Stimulated activated CD4-positive, alpha-beta T cell treated with anti-CD3 and anti-CD28 coated beads, TNF-alpha, amount 100 ng/mL, for 24 hours (primary cell): ENCODE measurements at places on chromosomes 2 and 18.

DNA sequence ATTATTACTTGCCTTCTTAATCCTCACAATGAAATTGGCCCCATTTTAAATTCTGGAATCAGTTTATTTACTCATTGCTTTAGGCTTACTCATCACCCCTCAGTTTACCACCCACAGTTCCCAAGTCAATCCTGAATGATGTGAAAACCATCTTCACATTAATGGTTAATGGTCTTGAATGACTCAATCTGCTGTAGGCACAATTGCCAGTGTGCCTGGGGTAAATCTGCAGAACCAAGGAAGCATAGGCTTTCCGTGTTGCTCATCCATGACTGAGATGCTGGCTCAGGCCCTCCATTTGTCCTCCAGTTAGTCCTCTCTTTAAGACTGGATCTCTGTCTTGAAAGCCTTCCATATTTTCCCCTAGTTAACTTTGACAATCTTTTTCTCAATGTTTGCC, 164.5 kb downstream of the PMAIP1 start:
- DNase-seq = no peak

DNA sequence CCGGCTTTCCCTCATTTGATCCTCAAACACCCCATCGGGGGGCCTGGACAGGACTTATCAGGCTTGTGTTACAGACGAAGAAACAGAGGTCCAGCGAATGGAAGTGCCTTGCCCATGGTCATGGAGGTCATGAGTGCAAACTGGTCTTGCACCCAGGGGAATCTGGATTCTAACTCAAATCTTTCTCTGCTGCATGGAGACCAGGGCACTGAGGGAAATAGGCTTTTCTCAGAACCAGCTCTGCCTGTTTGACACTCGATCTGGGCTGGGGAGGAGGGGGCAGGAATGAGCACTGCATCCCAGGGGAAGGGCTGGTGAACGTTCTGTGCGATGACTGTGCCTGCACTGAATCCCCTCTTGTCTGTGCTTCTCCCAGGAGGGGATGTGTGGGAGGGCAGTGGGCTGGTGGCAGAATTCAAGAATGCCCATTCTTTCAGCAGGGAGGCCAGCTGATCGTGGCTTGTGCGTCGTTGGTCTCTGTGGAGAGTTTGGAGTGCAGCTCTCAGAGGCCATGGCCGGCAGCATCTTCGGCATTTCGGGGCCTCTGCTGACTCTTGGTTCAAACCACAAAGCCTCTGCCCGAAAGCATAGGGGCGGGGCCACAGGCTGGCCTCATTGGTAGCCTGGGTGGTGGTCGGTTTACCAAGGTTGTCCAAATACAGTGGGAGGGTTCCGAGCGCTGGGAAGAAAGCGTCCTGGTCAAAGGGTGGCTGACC, 171.6 kb downstream of the DDX1 start:
- no peak for DNase-seq

GRCh38 chr2:190575263-190575662, 40.7 kb upstream of the NEMP2 start:
- DNase-seq = no peak

GRCh38 chr18:63158676-63159291, 160.8 kb downstream of the BCL2 start:
- peak; percentile 50 for DNase-seq

- no peak for DNase-seq
Measured at GRCh38 chr2:235543851-235544688, 50.2 kb downstream of the AGAP1 start.

DNA sequence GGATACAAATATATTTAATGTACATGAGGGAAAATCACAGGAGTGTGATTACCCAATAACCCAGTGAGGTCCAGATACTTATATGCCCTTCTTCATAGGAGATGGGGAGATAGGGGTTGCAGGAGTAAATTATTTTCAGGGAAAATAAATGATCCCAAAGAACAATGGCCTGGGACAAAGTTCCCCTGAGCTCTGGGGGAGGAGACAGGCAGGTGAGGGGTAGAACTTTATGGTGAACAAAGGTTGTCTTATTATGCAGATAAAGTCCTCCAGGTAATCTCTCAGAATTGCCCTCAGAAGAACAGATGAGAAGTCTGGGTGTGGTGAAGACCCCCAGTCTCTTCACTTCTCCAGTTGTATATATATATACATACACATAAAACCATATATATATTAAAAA, 22.1 kb upstream of the RMDN2 start:
- no peak for DNase-seq

DNA sequence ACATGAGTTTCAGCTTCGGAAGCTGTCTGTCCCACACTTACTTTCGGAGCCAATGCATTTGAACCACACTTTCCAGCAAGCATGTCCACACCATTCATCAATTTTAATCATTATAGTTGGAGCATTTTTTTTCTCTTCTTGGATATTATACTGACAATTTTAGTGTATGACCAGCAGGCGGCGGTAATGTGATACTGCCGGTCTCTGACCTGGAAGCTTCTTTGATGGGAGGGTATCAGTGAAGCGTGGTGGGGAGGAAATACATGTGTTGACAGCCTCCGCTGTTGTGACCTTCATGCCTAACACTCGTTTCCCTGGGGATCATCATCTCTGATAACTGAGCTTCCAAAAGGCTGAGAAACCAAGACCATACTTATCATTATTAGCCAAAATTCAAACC, 231.7 kb downstream of the GBX2 start:
- DNase-seq = no peak

GRCh38 chr2:148519013-148519412, 125.5 kb upstream of the EPC2 start:
- no peak for DNase-seq

GRCh38 chr2:230665263-230665691, 47.4 kb upstream of the CAB39 start:
- no peak for DNase-seq

DNA sequence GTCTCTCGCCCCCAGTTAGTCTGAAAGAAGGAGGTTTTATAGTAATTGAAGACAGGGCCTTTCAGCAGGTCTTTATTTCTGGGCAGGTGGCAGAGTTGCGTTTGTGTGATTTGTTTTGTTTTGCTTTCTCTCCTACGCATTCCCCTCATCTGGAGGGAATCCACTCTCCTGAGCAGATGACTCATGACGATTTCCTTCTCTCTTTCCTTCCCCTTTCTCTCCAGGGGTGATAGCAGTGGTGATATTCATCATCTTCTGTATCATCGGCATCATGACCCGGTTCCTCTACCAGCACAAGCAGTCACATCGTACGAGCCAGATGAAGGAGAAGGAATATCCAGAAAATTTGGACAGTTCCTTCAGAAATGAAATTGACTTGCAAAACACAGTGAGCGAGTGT, 888.8 kb downstream of the CNTNAP5 start:
- no peak for DNase-seq

- DNase-seq = no peak
Measured at GRCh38 chr2:14975381-14975780, 342.9 kb downstream of the LRATD1 start.

DNA sequence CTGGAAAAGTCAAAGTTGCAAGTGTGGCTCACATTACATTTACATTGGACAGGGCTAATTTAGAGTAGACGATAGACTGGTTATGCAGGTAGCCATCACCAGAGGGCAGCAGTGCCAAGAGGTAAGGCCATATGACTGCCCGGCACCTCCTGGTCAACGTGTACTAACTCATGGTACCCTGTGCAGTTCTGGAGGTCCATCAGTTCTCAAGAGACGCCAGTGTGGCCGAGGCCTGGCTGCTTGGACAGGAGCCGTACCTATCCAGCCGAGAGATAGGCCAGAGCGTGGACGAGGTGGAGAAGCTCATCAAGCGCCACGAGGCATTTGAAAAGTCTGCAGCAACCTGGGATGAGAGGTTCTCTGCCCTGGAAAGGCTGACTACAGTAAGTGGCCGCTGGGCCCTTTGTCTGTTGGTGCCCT, 65.8 kb upstream of the EML6 start:
- no peak for DNase-seq

- DNase-seq = no peak
Measured at GRCh38 chr2:144548088-144548487, 28.2 kb upstream of the ZEB2 start.

DNA sequence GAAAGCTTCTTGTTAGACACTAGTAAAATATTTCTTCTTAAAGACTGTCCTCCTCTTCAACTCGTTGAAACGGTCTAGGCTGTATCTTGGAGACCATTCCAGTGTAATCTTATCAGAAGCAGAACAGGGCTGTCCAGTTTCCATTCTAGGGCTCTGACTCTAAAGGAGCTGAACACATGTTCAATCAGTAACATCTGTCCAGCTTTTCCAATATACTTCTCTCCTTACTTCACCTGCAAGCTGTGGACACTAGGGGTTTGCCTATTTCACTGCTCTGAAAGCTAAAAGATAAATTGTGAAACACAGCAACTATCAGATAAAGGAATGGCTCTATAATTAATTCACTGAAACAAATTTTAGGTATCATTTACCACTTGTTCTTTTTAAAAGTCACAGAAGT, 73.8 kb downstream of the ZNF385B start:
- DNase-seq = no peak

- no peak for DNase-seq
Measured at GRCh38 chr2:38533180-38533579, 69.5 kb downstream of the HNRNPLL start.

GRCh38 chr2:213500881-213501280, 216.6 kb downstream of the SPAG16 start:
- DNase-seq = no peak

GRCh38 chr2:30147715-30148610, 1.2 kb downstream of the YPEL5 start:
- peak; percentile 48 for DNase-seq

- DNase-seq = no peak
Measured at GRCh38 chr2:229660951-229661350, 53.4 kb downstream of the DNER start.

- DNase-seq = no peak
Measured at GRCh38 chr2:20430461-20431300, 16.2 kb upstream of the RHOB start.

DNA sequence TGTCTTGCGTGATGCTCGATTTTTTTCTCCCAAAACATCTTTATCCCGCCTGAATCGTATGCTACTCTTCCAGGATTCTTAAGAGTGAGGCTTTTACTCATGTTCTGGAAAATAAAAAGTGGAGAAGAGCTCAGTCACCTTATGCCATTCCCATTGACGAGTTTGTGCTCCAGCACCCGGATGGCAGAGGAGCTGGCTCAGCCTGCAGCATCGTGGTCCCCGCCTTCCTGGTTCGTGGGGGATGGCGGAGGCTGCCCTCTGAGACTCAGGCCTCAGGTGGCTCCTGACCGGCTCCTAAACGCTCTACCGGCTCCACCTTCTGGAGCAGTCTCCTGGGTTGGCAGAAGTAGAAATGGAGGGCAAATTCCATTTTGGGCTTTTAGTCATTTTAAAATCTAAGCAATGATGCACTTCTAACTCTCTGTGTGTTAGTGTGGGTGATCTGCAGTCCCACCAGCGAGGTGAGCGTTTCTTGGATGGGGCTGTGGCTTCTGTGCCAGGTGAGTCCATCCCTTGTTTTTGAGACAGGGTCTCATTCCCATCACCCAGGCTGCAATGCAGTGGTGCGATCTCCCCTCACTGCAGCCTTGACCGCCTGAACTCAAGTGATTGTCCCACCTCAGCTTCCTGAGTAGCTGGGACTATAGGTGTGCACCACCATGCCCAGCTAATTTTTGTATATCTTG, 27.8 kb downstream of the RTP5 start:
- no peak for DNase-seq

GRCh38 chr18:44960580-44960979, 279.9 kb downstream of the SETBP1 start:
- no peak for DNase-seq

GRCh38 chr2:8203364-8203763, 478.5 kb upstream of the ID2 start:
- no peak for DNase-seq

DNA sequence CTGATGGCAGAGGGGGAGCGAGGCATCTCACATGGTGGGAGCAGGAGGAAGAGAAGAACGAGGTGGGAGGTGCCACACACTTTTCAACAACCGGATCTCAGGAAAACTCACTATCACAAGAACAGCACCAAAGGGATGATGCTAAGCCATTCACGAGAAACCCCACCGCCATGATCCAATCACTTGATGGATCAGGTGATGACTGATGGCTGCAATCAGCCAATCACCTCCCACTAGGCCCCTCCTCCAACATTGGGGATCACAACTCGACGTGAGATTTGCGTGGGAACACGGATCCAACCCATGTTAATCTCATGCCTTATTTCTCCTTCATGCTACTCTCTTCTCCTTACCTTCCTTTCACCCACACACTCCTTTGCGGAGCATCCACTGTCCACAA, 143.6 kb downstream of the ANTXR1 start:
- DNase-seq = no peak

GRCh38 chr2:68031043-68031442, 31.8 kb downstream of the C1D start:
- no peak for DNase-seq

GRCh38 chr2:25159949-25160348, 8.4 kb downstream of the POMC start:
- no peak for DNase-seq

GRCh38 chr2:180258041-180258537, 251.0 kb upstream of the CWC22 start:
- no peak for DNase-seq

- no peak for DNase-seq
Measured at GRCh38 chr2:111118481-111118980, 2.2 kb upstream of the BCL2L11 start.

- DNase-seq = no peak
Measured at GRCh38 chr18:13278062-13278630, 59.6 kb downstream of the LDLRAD4 start.

DNA sequence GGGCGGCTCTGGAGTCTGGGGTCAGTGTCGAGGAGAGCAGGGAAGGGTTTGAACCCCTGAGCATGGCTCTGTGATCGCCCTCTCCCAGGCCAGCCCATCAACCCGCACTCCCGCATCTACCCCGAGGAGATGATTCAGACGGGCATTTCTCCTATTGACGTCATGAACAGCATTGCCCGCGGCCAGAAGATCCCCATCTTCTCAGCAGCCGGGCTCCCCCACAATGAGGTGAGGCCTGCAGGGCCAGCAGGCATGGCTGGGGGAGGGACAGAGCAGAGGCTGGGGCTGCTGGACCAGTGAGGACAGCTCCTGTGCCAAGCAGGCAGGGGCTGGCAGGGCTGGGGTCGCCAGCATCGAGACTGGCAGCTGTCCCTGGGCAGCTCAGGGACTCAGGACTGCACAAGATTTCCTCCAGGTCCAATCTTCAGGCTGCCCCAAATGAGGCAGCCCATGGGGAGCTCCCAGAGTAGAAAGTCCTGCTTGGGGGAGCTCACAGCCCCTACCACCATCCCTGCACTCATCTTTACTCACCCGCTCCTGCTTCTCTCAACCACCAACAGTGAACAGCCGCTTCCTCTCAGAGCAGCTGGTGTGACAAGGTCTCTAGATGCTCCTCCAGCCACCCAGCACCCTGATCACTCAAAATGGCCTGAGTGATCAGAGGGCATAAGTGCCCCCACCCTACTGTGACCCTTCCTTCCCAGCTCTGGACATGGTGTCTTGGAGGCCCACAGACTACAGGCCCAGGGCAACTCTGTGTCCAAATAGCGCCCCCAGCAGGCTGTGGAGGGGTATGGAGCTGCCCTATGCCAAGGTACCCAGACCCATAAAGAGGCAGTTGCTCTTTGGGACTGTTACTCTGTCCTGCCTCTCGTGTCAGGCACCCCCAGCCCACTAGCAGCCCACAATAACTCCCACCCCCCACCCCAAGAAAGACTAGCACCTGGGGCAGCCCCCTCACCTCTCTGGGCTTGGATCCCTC, 18.3 kb upstream of the ANKRD53 start:
- no peak for DNase-seq

- no peak for DNase-seq
Measured at GRCh38 chr2:48248251-48248933, 281.6 kb upstream of the STON1 start.
